Activated CD4-positive, alpha-beta T cell treated with anti-CD3 and anti-CD28 coated beads for 36 hours (primary cell): ENCODE measurements at places on chromosomes 5 and 9.

- no peaks in the 10 kb centered on the region for H3K36me3 ChIP-seq
- no peak for DNase-seq
- no peak overlapping the region for H3K4me3 ChIP-seq
These were observed 830.3 kb downstream of the BRINP1 start for GRCh38 chr9:118538959-118539358.

- no peak overlapping the region for H3K27ac ChIP-seq
- no peaks in the 10 kb centered on the region for H3K36me3 ChIP-seq
- H3K4me3 ChIP-seq: no peak overlapping the region
- peaks cover 11% of the 10 kb centered on the region for H3K4me1 ChIP-seq
- peak; percentile 76 for DNase-seq
- H3K27me3 ChIP-seq: peaks cover 3% of the 10 kb centered on the region
These were observed 10.7 kb downstream of the GSN start for GRCh38 chr9:121278477-121279261.

GRCh38 chr5:105508519-105508918, 1945.9 kb upstream of the NUDT12 start:
- H3K27me3 ChIP-seq: no peaks in the 10 kb centered on the region
- H3K36me3 ChIP-seq: no peaks in the 10 kb centered on the region
- no peaks in the 10 kb centered on the region for H3K4me1 ChIP-seq
- H3K4me3 ChIP-seq: no peak overlapping the region
- no peak for DNase-seq

DNA sequence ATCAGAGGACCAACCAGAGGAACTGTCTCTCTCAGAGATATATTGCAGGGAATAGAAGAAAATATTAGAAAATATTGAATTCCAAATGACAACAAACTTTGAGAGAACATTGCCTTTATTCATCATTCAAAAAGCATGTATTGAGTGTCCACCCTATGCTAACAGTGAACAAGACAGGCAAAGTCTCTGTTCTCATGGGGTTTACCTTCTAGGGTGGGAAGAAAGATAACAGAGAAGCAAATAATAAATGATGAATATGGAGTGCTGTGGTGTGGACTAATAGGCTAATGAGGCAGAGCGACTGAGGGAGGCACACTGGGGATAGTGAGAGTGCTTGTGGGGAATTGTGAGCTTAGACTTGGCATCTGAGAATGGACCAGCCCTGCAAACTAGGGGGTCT, 43.4 kb upstream of the SHB start:
- H3K4me1 ChIP-seq: no peaks in the 10 kb centered on the region
- DNase-seq: no peak
- peaks cover 8% of the 10 kb centered on the region for H3K27me3 ChIP-seq
- no peaks in the 10 kb centered on the region for H3K36me3 ChIP-seq
- no peak overlapping the region for H3K27ac ChIP-seq
